ENCODE measurements at places on chromosomes 16 and 17.

- no peak for DNase-seq
Observed at GRCh38 chr16:85633438-85633743, 20.3 kb downstream of the GSE1 start.

GRCh38 chr16:30904114-30904780 lies 7.8 kb downstream of the CTF1 start:
- DNase-seq, result no peak

- no peak for DNase-seq
Observed at GRCh38 chr16:88014252-88014781, 63.1 kb downstream of the BANP start.

GRCh38 chr17:17494870-17495535 lies 1.2 kb downstream of the RASD1 start:
- no peak for DNase-seq

- DNase-seq, result no peak
Observed at GRCh38 chr17:42553161-42553818, 567 bp downstream of the HSD17B1 start.

- no peak for DNase-seq
Observed at GRCh38 chr16:85174871-85175723, 62.8 kb upstream of the CIBAR2 start.

DNA sequence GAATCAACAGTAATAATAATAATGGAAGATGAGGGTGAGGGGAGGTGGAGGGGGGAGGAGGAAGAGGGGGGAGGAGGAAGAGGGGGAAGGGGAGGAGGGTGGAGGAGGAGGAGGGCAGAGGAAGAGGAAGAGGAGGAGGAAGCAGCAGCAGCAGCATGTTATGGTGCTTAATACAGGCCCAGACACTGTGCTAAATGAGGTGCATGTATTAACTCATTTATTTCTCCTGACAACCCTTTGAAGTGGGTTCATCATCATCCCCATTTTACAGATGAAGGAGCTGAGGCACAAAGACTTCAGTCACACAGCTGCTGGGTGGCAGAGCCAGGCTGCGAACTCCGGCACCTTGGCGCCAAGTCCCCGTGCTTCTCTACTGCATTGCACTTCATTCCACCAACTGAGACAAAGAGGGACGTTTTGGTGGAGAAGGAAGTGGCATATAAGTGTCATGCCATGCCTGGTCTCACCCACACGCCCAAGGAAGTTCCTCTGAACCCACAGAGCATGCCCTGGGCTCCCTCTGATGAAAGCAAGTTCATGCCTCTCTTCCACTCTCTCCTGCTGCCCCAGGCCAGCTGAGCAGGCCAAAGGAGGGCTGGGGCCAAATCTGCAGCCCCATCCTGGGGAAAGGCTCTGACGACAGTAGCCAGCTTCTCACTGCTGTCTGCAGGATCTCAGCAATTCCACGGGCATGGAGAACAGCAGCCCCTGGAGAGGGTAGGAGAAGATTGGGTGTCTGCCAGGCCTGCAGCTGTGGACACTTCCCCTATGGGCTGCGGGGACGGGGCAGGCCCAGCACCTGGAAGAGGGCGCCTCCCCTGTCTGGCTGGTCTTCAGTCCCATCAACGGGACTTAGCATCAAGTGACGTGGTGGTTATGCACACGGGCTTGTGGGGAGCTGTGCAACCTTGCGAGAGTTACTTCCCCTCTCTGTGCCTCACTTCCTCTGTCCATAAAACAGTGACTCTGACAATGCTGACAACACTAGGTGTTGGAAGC lies 21.8 kb downstream of the XYLT1 start:
- no peak for DNase-seq

DNA sequence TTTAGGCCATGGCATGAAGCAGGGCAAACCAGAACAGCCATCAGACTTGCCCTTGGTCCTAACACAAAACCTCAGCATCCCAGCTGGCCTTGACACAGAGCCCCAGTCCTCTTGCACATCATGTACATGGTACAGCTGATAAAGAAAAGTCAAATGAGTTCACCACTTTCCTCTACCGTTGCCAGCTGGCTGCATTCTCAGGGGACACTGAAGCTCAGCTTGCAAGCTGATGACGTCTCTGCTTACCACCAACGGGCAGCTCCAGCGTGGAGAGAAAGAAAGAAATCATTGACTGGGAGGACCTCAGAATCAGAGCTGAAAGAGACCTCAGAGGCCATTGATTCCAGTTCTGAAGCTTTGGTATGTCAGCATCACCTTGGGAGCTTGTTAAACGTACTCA lies 80.7 kb upstream of the CES5A start:
- no peak for DNase-seq
